Liver (tissue), 10 donors: ENCODE measurements at places on chromosomes 2 and 18. TPM values are rescaled to one million over a fixed set of nuclear protein-coding genes. Genes with fewer than 3 reads are reported as not detected.

SLC23A3 gene
- polyA plus RNA-seq: 0.94 TPM

RPRM gene
- not detected for polyA plus RNA-seq

DPYSL5 gene
- not detected for polyA plus RNA-seq

DNA sequence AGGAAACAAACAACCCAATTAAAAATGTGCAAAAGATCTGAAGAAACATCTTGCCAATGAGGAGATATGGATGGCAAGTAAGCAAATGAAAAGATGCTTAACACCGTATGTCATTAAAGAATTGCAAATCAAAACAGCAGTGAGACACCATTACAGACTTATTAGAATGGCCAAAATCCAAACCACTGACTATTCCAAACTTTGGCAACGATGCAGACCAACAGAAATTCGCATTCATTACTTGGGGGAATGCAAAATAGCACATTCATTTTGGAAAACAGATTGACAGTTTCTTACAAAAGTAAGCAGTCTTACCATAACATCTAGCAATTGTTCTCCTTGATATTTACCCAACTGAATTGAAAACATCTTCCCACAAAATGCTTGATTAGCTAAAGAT is 1118.7 kb downstream of the SUCLG1 start:
- no peaks in the 10 kb centered on the region for H3K27me3 ChIP-seq
- H3K36me3 ChIP-seq: no peaks in the 10 kb centered on the region
- H3K4me3 ChIP-seq: no peak overlapping the region

DNA sequence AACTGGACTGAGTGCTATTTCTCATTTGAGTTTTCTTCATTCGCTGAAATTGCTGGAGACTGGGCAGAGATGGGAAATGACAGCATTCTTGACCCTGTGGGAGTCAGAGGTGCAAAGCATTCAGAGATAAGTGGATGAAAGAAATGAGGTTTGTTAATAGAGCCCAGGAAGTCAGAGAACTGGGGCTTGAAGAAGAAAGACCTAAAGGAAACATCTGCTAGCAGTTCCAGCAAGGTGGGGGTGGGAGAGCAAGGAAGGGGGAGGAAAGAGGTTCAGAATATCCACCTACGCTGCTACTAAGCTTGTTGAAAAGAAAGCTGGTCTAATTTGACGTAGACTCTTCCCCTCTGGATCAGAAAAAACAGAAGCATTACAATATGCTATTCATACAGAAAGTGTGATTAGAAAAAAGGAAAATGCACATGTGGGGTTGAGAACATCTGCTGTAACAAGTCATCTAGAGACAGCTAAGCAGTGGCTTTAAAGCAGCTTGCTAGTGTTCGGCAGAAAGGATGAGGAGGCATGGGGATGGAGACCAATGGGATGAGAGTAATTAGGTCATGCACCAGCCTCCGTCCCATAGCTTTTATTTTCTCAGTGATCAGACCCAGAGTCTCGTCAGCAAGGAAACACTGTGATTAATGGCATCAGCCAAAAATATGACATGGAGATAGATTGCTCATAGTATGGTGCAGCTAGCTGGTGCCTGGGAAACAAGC is 29.7 kb downstream of the NAB1 start:
- H3K27me3 ChIP-seq: no peaks in the 10 kb centered on the region
- H3K4me1 ChIP-seq: peaks cover 2% of the 10 kb centered on the region
- peaks cover 14% of the 10 kb centered on the region for H3K36me3 ChIP-seq
- H3K27ac ChIP-seq: no peak overlapping the region
- DNase-seq: no peak

DNA sequence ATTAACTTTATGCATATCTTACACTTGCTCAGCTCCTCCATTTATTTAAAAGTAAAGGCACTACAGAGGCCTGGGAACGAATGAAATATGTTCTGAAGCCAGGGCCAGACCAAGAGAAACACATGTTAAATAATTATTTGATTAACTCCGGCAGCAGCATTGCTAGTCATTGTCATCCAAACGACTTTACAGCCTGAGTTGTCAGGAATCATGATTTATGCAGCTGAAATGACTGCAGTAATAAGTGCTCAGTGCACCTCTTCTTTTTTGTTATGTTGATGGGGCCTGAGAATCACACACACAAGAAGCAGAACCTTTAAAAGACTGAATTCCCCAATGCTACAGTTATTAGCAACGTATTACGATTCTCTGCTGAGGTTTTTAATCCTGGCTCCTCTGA is 58.9 kb downstream of the EPHA4 start:
- no peaks in the 10 kb centered on the region for H3K27me3 ChIP-seq
- no peak for DNase-seq
- H3K36me3 ChIP-seq: no peaks in the 10 kb centered on the region
- no peak overlapping the region for H3K27ac ChIP-seq

- H3K4me1 ChIP-seq: no peaks in the 10 kb centered on the region
- no peak for DNase-seq
- no peaks in the 10 kb centered on the region for H3K27me3 ChIP-seq
- H3K27ac ChIP-seq: no peak overlapping the region
- no peak overlapping the region for H3K4me3 ChIP-seq
- H3K36me3 ChIP-seq: no peaks in the 10 kb centered on the region
Observed at GRCh38 chr2:24635181-24635580, 144.1 kb downstream of the NCOA1 start.

DNA sequence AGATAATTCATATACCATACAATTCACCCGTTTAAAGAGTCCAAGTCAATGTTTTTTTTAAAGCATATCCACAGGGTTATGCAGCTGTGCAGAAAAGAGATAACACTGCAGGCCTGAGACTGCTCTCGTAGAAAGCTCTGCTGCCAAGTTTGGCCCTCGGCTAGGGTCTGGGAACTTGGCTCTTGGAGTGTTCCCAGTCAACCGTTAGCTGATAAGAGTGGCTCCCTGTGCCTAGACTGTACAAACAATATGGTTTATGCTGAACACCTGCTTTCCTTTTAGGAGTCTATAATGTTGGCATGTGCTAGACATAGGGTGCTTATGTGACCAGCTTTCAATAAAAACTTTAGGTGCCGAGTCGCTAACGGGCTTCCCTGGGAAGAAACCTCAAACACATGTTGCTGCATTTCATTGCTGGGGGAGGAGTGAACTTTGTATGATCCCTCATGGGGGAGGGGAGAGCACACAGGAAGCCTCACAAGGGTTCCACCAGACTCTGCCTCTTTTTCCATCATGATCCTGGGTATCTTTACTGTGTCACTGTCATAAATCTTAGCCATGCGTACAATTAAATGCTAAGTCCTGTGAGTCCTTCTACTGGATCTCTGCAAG is 34.7 kb downstream of the RFX8 start:
- H3K27me3 ChIP-seq: no peaks in the 10 kb centered on the region
- H3K27ac ChIP-seq: peak overlapping the region; percentile 46
- peaks cover 7% of the 10 kb centered on the region for H3K4me1 ChIP-seq
- no peaks in the 10 kb centered on the region for H3K36me3 ChIP-seq
